NCI-H1436 (cell line): ENCODE measurements at places on chromosomes 4 and X.

- no peak for DNase-seq
These were observed 179.7 kb upstream of the NDP start for GRCh38 chrX:44152852-44153251.

DNA sequence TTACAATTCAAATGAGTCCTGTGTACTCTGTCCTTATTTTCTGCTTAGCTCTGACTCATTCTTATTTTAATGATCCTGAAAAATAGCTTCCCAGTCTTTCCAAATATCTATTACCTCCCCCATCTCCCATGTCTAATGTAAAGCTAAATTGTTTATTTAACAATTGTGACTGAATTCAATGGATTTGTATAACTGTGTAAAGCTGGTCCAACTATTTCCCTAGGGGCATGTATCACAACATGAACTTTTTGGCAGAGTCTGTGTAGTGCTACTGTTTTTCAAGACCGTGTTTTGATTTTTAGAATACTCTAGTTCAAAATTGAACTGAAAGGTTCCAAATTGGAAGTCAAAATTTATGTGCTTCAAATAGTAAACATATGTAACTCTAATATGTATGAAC, 67.8 kb downstream of the SPCS3 start:
- no peak for DNase-seq

GRCh38 chr4:41542526-41543275, 4.7 kb downstream of the LIMCH1 start:
- no peak for DNase-seq

- DNase-seq: no peak
These were observed 270.2 kb downstream of the TLL1 start for GRCh38 chr4:166143227-166143626.

DNA sequence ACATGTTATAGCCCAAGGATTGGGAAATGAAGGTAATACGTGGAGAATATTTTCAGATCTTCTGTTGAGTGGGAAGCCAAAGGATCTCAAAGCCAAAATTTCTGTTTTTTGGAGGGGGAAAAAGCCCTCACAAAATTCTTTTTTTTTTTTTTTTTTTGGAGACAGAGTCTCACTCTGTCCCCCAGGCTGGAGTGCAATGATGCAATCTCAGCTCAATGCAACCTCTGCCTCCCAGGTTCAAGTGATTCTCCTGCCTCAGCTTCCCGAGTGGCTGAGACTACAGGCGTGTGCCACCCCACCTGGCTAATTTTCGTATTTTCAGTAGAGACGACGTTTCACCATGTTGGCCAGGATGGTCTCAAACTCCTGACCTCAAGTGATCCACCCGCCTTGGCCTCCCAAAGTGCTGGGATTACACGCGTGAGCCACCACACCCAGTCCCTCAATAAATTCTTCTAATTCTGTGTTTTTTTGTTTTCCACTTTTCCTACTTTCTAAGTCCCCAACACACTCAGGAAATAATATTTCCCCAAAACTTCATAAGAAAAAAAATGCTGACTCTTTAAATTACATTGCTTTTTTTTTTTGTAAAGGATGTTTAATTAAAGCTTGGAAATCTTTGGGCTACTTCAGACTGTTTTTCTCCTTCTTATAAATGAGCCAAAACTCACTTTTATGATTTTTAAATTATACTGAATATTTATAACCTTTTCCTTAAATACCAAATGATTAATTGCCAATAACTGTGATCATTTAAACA, 51.6 kb downstream of the RPS3A start:
- DNase-seq: no peak

DNA sequence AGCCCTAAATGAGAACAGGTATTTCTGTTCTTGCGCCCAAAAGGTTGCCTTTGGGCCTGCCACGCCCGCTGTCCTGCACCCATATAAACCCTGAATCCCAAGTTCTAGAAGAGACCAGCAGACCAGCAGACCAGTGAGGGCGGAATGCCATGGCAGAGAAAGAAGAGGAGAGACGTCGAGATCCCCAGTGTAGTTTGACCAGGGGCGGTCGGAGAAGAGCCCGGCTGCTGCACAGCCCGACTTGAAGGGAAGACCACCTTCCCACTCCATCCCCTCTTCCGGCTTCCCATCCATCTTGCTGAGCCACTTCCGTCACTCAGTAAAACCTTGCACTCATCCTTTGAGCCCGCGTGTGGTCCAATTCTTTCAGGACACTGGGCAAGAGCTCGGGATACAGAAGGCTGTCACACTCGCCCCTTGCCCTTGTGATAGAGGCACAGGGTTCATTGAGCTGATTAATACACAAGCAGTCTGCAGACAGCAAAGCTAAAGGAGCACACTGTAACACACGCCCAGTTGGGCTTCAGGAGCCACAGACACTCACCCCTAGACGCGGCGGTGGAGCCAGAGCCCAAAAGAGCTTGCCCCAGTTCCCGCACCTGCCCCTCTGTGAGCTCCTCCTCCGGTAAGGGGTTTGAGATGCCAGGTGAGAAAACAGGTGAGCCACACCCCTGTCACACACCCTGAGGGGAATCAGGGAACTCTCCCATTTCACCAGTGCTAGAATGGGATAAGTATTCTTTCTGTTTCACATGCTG, 230.8 kb downstream of the PCDH10 start:
- no peak for DNase-seq

- DNase-seq: peak; percentile 23
These were observed 20.8 kb upstream of the SERTM2 start for GRCh38 chrX:111490688-111491087.

DNA sequence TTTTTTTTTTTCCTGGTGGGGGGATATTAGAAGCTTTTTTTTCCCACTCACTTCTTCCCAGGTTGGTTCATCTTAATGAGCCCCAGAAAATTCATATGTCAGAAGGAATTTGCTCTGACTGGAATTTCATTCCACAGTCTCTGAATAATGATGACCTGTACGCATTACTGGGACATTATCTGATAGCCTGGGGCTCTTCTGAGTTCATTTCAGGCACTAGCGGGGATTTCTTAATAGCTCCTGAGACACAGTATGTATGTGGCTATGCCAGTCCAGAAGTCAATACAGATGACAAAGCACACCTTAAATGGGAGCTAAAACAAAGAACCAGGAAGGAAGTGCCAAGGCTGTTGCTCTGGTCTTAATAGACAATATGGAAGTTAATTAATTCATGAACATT, 295.2 kb upstream of the IGFBP7 start:
- no peak for DNase-seq

GRCh38 chr4:58064653-58065052, 954.5 kb upstream of the IGFBP7 start:
- DNase-seq: no peak

DNA sequence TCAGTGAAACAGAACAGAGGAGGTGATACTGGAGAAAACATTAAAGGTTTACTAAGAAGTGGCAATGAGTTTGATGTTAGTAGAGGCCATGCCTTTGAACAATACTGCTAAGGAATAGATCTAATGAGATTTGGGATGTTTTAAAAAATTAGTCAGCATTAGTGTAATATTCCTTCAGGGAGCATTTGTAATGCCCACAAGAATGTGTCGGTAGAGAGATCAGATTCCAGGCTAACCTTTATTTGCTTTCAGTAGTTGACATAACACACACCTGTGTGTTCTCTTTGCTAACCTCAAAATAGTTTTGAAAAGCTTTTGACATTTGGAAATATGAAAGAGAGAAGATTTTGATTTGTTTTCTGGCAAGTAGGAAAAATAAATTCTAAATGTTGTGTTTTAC, 328.8 kb downstream of the BMPR1B start:
- DNase-seq: no peak

GRCh38 chr4:96352051-96352517, 512.2 kb downstream of the PDHA2 start:
- DNase-seq: no peak

DNA sequence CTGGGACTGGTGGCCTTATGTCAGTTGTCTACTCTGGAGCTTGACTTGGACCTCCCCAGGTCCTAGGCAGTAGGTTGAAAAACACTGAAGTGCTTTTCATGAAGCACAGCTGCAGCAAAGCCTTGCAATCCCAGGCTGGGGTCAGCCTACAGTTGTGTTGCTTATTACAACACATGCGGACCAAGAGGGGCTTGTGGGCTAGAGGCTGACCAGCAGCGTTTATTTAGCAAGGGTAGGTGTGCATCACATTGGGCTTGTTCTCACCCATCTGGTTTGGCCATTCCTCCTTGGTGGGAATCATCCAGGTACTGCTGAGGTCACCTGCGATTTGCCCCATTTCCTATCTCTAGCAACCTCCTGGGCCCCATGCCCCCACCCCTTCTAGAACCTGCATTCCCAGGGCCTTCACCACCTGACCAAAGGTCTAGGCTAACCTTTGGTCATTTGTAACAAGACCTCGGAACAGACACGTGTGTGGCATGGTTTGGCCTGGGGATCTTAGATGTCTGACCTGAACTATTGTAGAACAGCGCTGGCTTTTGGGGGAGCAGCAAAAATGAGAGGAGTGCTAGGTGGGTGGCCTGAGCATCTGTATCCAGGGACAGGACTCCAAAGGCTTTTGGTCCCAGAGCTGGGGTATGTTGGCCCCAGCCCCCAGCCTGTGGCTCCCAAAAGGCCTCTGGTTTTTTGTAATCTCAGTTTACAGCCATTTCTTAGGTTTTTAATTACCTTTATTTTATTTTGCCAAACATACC, 3.0 kb downstream of the RPL10 start:
- DNase-seq: no peak

DNA sequence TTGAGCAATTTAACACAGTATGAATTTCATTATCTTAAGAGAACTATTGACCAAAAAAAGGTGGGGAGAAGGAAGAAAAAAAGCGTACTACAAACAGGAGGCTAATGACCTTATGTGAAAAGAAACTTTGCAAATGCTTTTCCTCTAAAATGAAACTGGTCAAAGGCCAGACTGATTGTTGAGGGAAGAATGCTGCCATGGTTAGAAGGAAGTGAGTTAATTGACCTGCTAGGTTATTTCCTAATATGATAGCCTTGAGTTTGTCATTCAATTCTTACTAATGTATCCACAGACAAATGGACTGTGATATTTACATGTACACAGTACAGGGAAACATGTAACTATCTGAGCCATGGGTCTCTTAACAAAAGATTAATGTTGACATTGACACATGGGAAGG, 132.8 kb downstream of the PCDH19 start:
- no peak for DNase-seq

- no peak for DNase-seq
These were observed 41.3 kb downstream of the DOCK11 start for GRCh38 chrX:118536687-118537461.

- no peak for DNase-seq
These were observed 1.3 kb downstream of the TMEM47 start for GRCh38 chrX:34655501-34656455.

GRCh38 chrX:37420185-37420584, 71.0 kb downstream of the PRRG1 start:
- DNase-seq: no peak

DNA sequence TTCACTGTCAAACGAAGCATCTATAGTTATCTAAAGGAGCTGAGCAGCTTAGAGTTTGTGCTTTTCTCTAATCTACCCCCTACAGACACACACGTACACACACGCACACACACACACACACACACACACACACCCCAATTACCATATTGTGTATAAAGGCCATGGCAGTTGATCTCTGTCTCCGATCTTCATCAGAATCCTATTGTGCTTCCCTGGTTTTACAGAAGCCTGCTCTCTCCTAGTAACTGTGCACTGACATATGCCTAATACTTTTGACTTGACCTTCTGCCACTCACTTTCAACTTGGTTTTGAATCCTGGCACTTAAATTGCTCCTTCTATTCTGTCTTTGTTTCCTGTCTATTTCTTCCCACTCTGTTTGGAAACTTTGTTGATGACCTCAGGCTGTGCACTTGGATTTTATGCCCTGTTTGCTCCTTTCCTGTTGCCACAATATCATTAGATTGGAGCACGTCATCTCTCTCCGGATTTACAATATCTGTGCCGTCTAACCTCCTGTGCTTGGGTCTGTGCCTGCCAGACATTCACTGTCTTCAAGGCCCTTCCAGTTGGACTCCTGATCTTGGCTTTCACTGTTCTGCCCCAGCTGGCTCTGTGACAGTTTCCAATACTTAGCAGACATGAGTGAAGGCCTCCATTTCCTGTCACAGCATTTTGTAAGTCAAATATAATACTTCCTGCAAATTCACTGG, 928.1 kb downstream of the FAT4 start:
- no peak for DNase-seq

- DNase-seq: no peak
These were observed 22.3 kb downstream of the COX7B2 start for GRCh38 chr4:46886711-46887110.

DNA sequence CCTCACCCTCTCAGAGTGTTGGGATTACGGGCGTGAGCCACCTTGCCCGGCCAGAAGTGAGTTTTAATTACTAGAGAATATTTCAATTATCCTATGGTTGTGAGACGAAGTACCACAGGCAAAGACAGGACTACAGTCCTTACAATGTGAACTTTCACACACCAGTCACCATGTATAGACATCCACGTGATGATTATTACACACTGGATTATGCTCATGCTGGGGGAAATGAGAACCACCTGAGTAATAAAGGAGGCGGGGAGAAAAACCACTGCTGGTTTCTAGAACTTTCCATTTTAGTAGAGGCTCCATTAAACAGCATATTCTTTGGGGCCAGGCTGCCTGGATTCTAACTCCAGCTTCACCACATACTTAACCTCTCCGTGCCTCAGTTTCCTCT, 42.5 kb upstream of the TLR2 start:
- no peak for DNase-seq

DNA sequence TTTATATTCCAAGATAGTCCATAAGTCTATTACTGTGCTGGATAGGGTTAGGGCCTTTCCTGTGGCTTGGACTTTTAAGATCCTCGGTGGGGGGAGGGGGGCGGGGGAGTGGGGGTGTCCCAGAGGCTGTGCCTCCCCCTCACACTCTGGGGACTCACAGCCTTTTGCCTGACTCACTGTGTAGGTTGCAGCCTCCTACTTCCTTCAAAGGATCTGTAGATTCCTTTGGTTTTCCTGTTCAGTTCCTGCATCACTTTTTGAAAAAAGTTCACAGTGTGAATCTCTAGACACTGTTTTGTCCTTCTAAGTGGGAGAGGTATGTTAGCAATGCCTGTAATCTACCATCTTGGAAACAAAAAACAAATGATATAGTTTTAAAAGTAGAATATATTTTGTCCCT, 999.9 kb downstream of the GLUD2 start:
- no peak for DNase-seq

GRCh38 chr4:56783986-56784385, 37.5 kb downstream of the SPINK2 start:
- no peak for DNase-seq

DNA sequence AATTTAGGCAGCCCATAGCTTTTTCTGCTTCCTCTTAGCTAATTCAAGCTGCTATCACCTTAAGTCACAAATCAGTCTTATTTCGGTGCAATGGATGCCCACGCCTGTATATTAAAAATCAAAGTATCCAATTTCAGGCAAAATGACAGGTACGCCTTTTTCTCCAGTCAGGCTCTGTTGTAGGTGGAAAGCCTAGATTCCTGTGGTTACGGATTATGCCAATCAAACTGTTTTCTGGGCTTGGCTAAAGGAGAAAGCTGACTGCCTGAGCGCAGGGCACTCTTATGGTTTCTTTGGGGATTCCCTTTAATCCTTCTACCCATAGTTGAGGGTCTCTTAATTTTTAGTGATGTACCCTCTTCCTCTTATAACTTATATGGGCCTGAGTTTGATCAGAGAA, 550.5 kb downstream of the PDHA2 start:
- DNase-seq: no peak
